ENCODE measurements at places on chromosomes 5 and 9. TPM values are rescaled to one million over a fixed set of nuclear protein-coding genes. Genes with fewer than 3 reads are reported as not detected.

Gene NPR3
- 18.0 TPM for total RNA-seq

Gene NTNG2
- total RNA-seq: not detected

Gene TGFBI
- 44.1 TPM for total RNA-seq

Gene PCA3
- total RNA-seq: not detected

Gene SLC6A18
- total RNA-seq: not detected

Gene DOCK8
- total RNA-seq: 9.2 TPM

Gene ALDH1A1
- 197 TPM for total RNA-seq

Gene NXNL2
- 32.4 TPM for total RNA-seq

GRCh38 chr9:36116593-36116992 is 19.9 kb upstream of the GLIPR2 start:
- DNase-seq: no peak

- DNase-seq: no peak
Observed at GRCh38 chr9:17928768-17929167, 349.9 kb downstream of the SH3GL2 start.

- no peak for DNase-seq
Observed at GRCh38 chr9:76687861-76688391, 76.3 kb upstream of the PCA3 start.

- DNase-seq: no peak
Observed at GRCh38 chr5:55222092-55222984, 4.8 kb downstream of the MCIDAS start.

DNA sequence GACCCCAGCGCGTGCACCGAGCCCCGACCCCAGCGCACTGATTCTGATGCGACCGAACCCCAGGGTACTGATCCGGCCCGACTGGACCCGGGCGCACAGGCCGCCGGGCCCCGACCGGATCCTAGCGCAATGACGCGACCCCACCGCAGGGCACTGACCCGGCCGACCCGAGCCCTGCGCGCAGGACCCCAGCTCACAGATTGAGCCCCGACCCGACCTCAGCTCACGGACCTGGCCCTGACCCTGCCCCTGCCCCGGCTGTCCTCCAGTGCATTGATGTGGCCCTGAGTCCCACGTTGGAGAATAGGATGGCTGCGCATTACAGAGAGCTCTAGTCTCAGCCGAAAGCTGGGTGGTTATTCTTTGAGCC is 438 bp downstream of the TRIP13 start:
- no peak for DNase-seq

DNA sequence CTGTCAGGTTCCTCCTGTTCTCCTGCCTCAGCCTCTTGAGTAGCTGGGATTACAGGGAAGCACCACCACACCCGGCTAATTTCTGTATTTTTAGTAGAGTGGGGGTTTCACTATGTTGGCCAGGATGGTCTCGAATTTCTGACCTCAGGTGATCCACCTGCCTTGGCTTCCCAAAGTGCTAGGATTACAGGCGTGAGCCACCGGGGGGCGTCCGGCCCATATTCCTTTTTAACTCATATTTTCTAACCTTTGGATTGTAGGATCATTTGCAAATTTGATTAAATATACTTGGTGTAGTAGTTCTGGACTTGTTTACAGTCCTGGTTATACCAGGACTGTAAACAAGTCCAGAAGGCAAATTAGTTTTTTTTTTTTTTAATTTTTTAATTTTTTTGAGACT is 4.3 kb downstream of the TCERG1 start:
- no peak for DNase-seq

- DNase-seq: no peak
Observed at GRCh38 chr9:89177012-89177943, 1.3 kb downstream of the SHC3 start.

DNA sequence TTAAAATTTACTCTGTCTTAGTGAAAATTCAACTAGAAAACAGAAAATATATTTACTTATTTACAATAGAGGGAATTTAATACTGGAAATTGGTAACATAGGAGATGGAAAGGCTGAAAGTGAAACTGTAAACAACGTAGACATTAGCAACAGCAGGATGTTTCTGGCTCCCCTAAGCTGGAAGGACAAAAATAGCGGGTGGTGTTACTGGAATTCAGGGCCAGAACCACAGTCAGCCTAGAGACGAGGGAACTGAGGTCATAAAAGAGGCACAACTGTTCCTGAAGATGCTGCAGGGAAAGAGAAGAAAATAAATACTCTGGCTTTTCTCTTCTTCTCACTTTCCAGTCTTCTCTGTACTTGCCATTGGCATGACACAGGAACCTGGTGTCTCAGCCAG is 80.4 kb upstream of the NIPBL start:
- no peak for DNase-seq

- no peak for DNase-seq
Observed at GRCh38 chr5:72308853-72309191, 11.2 kb downstream of the MRPS27 start.

GRCh38 chr9:125447202-125447802 is 185.7 kb downstream of the GAPVD1 start:
- DNase-seq: no peak

DNA sequence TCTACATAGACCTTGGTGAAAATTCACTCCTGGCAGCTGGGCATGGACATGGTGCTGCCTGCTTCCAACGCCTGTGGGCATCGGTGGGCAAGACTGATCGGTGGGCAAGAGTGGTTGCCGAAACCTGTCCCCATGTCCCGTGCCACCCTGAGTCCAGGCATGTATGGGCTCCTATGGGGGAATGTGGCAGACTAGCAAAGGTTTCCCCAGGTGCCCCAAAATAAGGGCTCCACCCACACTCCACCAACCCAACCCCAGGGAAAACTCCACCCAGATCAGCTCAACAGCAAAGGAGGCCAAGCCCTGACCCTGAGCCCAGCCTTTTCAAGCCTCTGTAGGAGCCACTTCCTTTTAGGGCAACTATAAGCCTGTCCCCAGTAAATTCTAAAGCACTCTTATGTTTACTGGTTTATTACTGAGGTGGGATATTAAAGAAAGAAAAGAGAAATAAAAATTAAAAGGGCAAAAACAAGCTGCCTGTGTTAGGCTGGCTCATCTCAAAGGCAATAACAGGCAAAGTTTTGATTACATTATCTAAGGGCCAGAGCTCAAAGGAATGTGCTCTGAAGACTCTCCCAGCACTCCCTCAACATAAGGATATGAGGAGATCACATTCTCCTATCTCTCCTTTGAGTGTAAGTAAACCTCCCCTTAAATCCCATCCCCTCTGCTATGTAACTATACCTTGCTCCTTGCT is 8.9 kb upstream of the SPATA31E1 start:
- no peak for DNase-seq

- no peak for DNase-seq
Observed at GRCh38 chr5:80625230-80625629, 29.2 kb upstream of the MSH3 start.

DNA sequence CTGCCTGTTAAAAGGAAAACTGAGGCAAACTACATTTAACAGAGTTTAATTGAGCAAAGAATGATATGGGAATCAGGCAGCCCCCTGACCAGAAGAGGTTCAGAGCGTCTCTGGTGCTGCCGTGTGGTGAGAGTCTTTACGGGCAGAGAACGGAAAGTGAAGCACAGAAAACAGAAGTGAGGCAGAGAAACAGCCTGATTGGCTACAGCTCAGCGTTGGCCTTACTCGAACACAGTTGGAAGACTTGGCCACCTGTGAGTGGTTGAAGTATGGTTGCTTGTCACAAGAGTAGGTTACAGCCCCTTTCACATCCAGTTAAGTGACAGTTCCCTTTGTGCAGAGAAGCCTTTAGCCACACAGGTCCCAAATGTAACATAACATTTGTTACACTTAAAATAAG is 16.9 kb upstream of the FBP1 start:
- DNase-seq: no peak

Measured in uterus (tissue), 4 donors.